H1 (cell line): ENCODE measurements at places on chromosomes 7 and 10. TPM values are rescaled to one million over a fixed set of nuclear protein-coding genes. Genes with fewer than 3 reads are reported as not detected.
A peak's percentile ranks its signal among the peaks of the same experiment; 100 is the strongest.

The GIMAP5 gene
- total RNA-seq = not detected in 2 replicates

- no peak for DNase-seq
These were observed 397.6 kb downstream of the MAGI2 start for GRCh38 chr7:79055722-79056415.

DNA sequence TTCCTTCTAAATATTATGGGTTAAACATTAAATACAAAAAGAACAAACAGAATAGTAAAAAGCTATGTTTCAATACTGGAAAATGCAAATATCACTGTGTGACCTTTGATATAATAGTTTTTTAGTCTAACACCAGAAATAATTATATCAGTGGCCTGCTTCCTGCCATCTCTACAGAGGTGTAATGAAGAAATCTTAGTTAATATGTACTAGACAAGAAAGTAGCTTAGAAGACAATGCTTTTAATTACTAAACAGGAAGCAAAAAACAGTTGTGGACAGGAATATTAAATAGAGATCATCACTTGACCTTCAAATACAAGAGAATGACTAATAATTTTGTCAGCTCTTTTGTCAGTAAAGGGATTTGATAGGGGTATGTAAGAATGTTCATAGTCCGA lies 47.4 kb upstream of the LRRN3 start:
- DNase-seq = no peak

DNA sequence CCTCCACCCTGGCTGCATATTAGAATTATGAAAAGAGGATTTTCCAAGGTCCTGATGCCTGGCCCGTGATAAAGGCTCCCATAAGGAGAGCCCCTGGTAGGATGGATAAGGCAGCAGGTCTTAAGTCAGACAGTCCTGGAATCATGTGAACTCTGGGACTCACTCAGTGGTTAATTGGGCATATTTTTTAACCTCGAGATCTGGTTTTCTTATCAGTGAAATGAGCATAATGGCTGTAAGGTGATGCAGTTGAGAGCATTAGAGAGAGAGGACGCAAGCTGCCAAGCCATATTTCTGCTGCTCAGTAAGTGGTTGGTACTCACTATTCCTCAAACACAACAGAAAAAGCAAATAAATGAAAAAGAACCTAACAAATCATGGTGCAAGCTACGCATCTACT lies 37.8 kb downstream of the TARP start:
- DNase-seq = no peak

DNA sequence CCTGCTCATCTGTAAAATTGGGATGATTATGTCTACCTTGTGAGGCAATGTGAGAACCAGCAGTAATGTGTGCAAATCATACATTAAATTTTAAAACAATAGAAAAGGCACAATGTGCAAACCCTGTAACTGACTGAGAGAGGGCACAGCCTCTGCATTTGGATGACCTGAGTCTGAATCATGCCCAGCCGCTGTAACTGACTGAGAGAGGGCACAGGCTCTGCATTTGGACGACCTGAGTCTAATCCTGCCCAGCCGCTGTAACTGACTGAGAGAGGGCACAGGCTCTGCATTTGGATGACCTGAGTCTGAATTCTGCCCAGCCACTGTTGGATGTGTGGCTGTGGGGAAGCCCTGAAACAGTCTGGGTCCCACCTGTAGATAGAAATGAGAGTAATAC lies 351.5 kb upstream of the SHH start:
- DNase-seq = no peak

- DNase-seq = no peak
These were observed 426.5 kb downstream of the RPS24 start for GRCh38 chr10:78460204-78460603.

GRCh38 chr10:6044751-6045313 lies 17.3 kb downstream of the IL2RA start:
- DNase-seq = peak; percentile 16

DNA sequence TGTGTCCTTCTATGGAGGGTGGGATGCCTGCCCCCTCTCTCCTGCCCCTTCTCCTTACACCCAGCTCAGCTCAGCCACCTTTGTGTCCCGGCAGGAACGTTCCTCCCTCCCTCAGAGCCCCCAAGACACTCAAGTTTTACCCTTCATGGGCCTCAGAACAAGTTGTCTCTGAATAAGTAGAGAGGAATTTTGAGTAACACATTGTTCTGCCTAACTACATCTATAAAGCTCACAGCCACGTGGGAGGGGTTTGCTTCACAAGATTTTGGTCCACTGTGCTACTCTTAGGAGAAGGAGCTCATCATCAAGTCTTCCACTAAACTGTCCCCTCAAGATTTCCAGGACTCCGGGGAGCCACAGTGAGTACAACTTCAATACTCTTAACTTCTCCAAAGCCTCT lies 51.6 kb upstream of the ZNF32 start:
- no peak for DNase-seq

- peak; percentile 63 for DNase-seq
These were observed 2.9 kb downstream of the FZD8 start for GRCh38 chr10:35639021-35639727.

DNA sequence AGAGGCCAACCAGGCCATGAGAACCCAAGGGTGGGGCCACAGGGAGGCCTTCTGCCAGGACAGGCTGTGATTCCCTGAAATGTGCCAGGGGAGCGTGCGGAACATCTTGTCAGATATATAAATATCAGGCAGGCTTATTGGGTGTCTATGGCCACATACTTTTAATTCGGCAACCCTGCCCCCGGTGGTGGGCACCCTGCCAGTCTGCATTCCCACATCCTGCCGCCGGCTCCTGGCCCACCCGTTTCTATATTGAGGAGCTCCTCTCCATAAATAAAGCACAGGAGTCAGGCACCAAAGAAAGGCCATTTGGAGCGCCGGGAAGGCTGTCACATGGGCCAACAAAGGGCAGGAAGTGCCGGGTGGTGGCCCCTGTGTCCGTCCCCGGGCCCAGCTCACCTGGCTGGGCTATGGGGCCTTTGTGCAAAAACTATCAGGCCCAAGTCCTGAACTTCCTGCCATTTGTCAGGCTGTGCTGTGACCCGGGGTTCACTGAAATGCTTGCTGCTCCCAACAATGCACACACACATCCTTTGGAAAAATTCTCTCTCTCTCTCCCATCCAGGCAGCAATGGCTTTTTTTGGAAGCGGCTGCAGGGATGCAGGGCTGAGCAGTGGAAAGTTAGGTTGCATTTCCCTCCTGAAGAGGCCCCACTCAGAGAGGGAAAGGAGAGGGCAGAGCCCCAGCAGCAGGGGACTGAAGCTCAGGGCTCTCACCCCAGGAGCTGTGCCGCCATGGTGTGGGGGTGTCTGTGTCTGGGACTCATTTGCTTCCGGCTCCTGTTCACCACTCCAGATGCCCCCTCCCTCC lies 25.0 kb upstream of the PODXL start:
- no peak for DNase-seq
